H1 (cell line): ENCODE measurements at places on chromosomes 12 and 14. TPM values are rescaled to one million over a fixed set of nuclear protein-coding genes. Genes with fewer than 3 reads are reported as not detected.

Gene TMEM132D
- 9.6 and 10.1 TPM in 2 replicates for total RNA-seq

Gene PSMB5
- 246 and 254 TPM in 2 replicates for total RNA-seq

Gene RNASE1
- total RNA-seq = 2.2 and 3.0 TPM in 2 replicates

Gene NKX2-1
- not detected in 2 replicates for total RNA-seq

Gene GPR84
- total RNA-seq = not detected in 2 replicates

Gene NFE2
- 1.4 and 2.0 TPM in 2 replicates for total RNA-seq

Gene OR11H12
- total RNA-seq = not detected in 2 replicates

Gene DNAJC22
- total RNA-seq = 0.13 and 0.39 TPM in 2 replicates

Gene P2RX7
- total RNA-seq = 0.42 and 0.56 TPM in 2 replicates

Gene POLE
- 111 and 115 TPM in 2 replicates for total RNA-seq

Gene CYP27B1
- total RNA-seq = 2.3 and 3.3 TPM in 2 replicates

Gene SDSL
- total RNA-seq = 0.69 TPM in 1 of 2 replicates, not detected in the other

Gene ZNF219
- 108 and 113 TPM in 2 replicates for total RNA-seq

Gene NUDT14
- total RNA-seq = 33.3 and 33.6 TPM in 2 replicates

Gene TRPV4
- 2.1 and 2.5 TPM in 2 replicates for total RNA-seq

Gene ACOT4
- total RNA-seq = 0.48 and 0.80 TPM in 2 replicates

Gene SLC6A13
- not detected in 2 replicates for total RNA-seq

Gene KLRC1
- total RNA-seq = not detected in 2 replicates

Gene CMA1
- not detected in 2 replicates for total RNA-seq

Gene KRT77
- 0.10 TPM in 1 of 2 replicates, not detected in the other for total RNA-seq

Gene ACSS3
- total RNA-seq = 22.7 and 24.0 TPM in 2 replicates

Gene OTX2
- total RNA-seq = 33.9 and 37.6 TPM in 2 replicates

Gene TMEM253
- 1.3 and 1.9 TPM in 2 replicates for total RNA-seq

Gene TRHDE
- total RNA-seq = 5.0 and 5.5 TPM in 2 replicates

Gene GLT8D2
- 5.7 and 6.8 TPM in 2 replicates for total RNA-seq

Gene LTB4R
- total RNA-seq = 4.1 and 6.8 TPM in 2 replicates

Gene MIP
- 0.19 TPM in 1 of 2 replicates, not detected in the other for total RNA-seq

Gene SRRM4
- 1.1 TPM in 2 replicates for total RNA-seq

Gene DERA
- 17.1 and 17.5 TPM in 2 replicates for total RNA-seq

Gene GPRC5A
- total RNA-seq = 1.0 and 1.5 TPM in 2 replicates

Gene NRL
- 1.1 TPM in 2 replicates for total RNA-seq

Gene SLC38A4
- total RNA-seq = 15.4 and 15.5 TPM in 2 replicates

Gene LMNTD1
- total RNA-seq = not detected in 2 replicates

Gene VWF
- total RNA-seq = 0.60 and 0.63 TPM in 2 replicates

Gene RD3L
- not detected in 2 replicates for total RNA-seq

Gene APOF
- total RNA-seq = not detected in 2 replicates

Gene TMEM106C
- total RNA-seq = 36.6 and 37.0 TPM in 2 replicates

Gene KRT72
- not detected in 2 replicates for total RNA-seq

Gene HOXC4
- not detected in 2 replicates for total RNA-seq

Gene OR6C76
- not detected in 2 replicates for total RNA-seq

Gene KRT73
- total RNA-seq = not detected in 2 replicates

Gene ABCC9
- not detected in 2 replicates for total RNA-seq

Gene SERPINA12
- total RNA-seq = not detected in 2 replicates

Gene KRT82
- total RNA-seq = not detected in 2 replicates

Gene RAD52
- 14.3 and 18.1 TPM in 2 replicates for total RNA-seq

Gene ZC2HC1C
- 1.2 and 1.7 TPM in 2 replicates for total RNA-seq

Gene BICDL1
- 25.9 and 26.9 TPM in 2 replicates for total RNA-seq

Gene MGP
- total RNA-seq = not detected in 2 replicates

Gene SCN8A
- 10.7 and 12.0 TPM in 2 replicates for total RNA-seq

Gene INSM2
- 0.10 TPM in 1 of 2 replicates, not detected in the other for total RNA-seq

Gene DAD1
- total RNA-seq = 131 and 133 TPM in 2 replicates

Gene ADAM21
- total RNA-seq = not detected in 2 replicates

Gene USP44
- total RNA-seq = 191 and 197 TPM in 2 replicates

Gene GLIPR1L2
- not detected in 2 replicates for total RNA-seq

Gene HSPB8
- 11.7 TPM in 2 replicates for total RNA-seq

Gene ADAM20
- 0.26 TPM in 1 of 2 replicates, not detected in the other for total RNA-seq

Gene FAM234B
- 26.1 and 29.1 TPM in 2 replicates for total RNA-seq

Gene SDR39U1
- total RNA-seq = 45.2 and 46.7 TPM in 2 replicates
